ENCODE measurements at places on chromosomes 12 and 14.

GRCh38 chr12:87813476-87814234, 215.5 kb downstream of the C12orf50 start:
- DNase-seq: peak; percentile 47

DNA sequence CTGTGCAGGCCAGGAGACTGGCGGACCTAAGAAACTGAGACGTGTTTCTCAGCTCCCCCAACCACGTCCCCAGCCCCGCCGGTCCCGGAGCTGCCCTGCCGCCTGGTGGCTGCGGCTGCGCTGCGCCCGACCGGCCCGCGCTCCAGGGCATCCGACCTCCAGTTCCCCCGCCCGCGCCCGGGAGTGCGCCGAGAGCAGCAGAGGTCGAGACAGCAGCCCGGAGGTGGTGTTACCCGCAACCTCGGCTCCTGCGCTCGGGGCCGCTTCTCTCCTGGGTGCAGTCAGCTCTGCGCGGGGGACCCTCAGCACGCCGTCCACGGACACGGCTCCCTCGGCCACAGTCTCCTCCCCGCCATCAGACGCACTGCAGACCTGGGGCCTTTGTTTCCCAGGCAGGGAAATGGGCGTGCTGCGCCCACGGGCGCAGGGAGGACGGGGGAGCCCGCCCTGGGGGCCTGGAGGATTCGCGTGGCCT, 21.6 kb upstream of the GPR132 start:
- peak; percentile 75 for DNase-seq

DNA sequence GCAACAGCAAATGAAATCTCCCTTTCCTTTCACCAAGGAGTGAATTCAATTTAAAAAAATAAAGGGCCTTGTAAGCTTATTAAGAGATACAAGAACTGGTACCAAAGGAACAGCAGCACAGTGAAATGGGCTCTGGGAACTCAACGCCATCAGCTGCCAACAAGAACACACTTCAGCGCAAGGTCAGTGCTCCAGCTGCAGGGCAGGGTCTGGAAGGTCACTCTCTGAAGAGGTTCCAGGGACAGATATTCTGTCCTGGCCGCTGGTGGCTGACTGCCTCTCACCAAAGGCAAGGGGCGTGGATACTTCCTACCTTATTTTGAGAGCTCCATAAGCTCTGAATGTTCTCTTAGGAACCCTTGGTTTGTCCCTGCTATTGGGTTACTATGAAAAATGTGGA, 186.6 kb downstream of the CALM1 start:
- no peak for DNase-seq

DNA sequence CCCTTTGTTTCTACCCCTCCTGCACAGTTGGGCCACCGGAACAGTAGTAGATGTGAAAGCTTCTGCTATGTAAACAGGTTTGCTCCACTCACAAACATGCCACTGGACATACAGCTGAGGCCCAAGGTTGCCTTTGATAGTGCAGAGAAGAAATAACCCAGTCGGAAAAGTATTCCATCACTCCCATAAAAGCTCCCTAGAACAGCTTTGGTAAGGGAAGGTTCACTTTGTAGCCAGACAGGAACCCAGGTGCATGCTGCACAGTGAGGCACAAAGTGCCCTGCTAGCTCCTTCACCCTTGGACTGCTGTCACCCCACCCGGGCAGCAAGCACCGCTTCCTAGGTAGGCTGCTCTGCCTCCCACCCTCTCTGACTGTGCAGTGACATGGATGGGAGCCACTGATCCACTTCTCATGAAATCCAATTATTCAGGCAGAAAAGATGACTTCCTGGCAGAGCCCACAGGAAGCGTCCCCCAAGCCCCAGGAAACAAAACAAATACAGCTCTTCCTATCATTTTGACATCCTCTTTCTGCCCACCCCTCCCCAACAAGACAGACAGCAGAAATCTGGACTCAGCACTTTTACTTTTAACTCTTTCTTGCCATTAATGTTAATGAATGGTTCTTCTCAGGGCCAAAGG, 100.2 kb downstream of the SRGAP1 start:
- DNase-seq: no peak

DNA sequence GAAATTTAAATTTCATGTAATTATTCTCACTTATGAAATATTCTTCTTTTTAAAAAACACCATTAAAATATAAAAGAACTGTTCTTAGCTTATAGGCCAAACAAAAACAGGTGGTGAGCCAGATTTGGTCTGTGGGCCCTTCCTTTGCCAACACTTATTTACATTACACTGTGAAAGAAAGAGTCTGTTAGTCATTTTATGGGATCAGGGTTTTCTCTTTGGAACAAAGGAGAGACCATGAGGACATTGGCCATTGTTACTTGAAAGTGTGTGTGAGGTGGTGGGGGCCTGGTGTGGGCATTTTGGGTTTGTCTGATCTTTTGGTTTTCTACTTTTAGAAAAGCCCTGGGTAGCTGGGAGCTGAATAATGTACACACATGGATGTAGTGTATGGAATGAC, 62.7 kb downstream of the TTC6 start:
- DNase-seq: no peak

DNA sequence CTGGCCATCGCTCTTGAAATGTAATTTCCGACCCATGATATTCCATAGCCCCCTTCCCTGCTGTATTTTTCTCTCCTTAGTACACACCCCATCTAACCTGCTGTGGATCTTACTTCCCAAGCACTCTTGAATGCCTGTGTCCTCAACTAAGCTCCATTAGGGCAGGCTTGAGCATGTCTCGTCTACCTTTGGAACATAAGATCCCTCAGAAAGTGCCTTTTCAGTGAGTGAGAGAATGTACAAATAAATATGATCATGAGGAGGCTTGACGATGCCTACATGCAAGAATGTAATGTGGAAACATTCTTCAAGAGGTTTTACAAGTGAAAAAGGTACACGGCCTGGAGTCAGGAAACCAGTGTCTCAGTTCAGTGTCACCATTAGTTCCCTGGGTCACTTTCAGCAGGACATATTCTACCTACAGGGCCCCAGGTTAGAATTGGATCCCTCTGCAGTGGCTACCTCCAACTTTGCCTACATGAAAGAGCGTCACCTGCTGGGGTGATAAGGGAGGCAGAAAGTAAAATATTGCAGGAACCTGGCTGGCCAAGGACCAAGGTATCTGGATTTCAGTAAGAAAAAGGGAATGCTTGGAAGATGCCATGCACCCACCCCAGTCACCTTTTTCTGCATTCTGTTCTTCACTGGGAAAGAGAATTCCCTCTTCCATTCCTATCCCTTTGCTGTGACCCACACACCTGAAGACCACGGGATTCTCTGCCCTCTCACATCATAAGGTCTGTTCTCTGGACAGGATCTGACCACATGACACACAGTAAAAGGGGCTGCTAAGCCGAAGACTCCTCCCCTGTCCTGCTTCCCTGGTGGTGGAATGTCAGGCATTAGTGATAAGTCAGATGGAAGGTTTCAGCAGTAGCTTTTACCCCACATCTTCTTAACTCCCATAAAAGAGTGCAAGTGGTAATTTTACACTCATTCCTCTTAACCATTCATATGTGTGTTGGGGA, 24.6 kb upstream of the SERPINA1 start:
- DNase-seq: peak; percentile 24

- DNase-seq: no peak
These were observed 39.0 kb downstream of the LRRK2 start for GRCh38 chr12:40263616-40264409.

GRCh38 chr12:8609061-8609570, 3.5 kb downstream of the AICDA start:
- peak; percentile 72 for DNase-seq

- no peak for DNase-seq
These were observed 7.4 kb downstream of the PYGL start for GRCh38 chr14:50936882-50937281.

- DNase-seq: no peak
These were observed 101.8 kb upstream of the DYRK2 start for GRCh38 chr12:67546746-67547145.

GRCh38 chr12:2457933-2458414, 336.8 kb upstream of the FKBP4 start:
- no peak for DNase-seq

DNA sequence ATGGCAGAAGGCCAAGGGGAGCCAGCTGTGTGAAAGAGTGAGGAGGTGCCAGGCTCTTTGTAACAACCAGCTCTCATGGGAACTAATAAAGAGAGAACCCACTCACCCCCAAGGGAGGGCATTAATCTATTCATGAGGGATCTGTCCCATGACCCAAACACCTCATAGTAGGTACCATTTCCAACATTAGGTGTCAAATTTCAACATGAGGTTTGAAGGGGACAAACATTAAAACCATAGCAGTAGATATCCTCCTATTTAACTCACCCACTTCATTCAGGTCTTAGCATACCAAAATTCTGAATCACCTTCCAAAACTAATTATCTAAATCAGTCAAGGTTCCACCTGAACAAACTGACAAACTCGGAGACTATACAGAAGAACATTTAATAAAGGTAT, 75.3 kb downstream of the PPFIA2 start:
- no peak for DNase-seq

- no peak for DNase-seq
These were observed 183.1 kb upstream of the FBXO33 start for GRCh38 chr14:39615352-39615751.

DNA sequence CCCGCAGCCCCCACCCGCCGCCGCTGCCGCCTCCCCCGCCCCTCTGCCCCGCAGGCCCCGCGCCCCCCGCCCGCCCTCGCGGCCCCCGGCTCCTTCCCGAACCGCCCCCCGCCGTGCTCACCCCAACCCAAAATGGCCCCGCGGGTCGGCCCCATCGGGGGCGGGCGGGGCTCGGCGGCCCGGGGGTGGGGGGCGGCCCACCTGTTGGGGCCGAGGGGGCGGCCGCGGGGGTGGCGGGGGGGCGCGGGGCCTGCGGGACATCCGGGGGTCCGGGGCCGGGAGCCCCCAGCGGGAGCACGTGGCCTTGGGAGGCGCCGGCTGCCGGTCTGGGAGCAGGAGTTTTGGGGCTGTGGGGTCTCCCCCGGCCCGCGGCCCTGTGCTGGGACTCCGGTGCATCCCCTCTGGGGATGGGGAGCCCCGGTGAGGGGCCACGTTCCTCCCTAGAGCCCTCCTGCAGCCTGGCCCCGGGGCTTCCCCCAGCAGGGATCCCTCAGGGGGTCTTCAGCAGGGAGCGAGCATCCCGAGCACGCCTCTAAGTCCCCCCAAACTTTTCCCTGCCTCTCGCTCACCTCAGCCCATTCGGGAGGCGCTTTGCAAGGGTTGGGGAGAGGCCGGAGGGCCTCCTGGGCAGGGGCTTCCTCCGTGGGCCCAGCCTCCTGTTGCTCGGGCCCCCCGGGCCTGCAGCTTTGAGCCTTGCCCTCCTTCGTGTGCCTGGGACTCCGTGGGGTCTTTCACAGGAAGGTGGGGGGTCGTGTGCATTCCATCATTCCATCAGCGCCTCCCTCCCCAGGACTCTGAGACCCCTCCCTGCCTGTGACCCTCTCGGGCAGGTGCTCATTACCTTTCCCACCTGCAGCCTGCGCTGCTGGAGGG, 710 bp downstream of the MTA1 start:
- DNase-seq: no peak

DNA sequence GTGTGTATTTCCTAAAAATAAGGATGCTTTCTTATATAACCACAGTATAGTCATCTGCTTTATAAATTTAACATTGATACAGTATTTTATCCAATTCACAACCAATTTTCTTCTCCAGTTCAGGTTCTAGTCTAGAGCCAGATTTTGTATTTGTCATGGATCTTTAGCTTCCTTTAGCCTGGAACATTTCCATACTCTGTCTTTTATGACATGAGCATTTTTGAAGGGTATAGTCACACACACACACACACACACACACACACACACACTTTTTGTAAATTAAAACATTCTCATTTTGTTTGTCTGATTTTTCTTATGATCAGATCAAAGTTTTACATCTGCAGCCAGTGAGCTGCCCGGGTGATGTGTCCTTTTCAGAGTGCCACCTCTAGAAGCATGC, 25.4 kb downstream of the CGRRF1 start:
- peak; percentile 28 for DNase-seq

GRCh38 chr14:30153717-30154116, 226.1 kb upstream of the PRKD1 start:
- DNase-seq: peak; percentile 12

DNA sequence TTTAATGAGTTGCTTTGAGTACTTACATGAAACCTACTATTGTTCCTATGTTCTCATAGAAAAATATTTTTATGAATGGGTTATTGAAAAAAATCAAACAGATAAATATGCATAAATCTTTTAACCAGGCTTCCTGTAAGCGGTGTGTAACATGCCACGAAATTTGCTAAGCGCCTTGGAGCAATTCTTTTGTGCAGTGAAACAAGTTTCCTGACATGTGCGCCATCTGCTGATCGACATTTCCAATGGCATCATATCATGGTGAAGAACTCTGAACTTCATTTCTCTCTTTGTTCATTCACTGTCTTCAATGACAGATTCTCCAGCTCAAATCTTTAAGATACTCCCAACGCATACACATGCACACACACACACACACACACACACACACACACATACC, 145.6 kb upstream of the NAV3 start:
- peak; percentile 85 for DNase-seq

DNA sequence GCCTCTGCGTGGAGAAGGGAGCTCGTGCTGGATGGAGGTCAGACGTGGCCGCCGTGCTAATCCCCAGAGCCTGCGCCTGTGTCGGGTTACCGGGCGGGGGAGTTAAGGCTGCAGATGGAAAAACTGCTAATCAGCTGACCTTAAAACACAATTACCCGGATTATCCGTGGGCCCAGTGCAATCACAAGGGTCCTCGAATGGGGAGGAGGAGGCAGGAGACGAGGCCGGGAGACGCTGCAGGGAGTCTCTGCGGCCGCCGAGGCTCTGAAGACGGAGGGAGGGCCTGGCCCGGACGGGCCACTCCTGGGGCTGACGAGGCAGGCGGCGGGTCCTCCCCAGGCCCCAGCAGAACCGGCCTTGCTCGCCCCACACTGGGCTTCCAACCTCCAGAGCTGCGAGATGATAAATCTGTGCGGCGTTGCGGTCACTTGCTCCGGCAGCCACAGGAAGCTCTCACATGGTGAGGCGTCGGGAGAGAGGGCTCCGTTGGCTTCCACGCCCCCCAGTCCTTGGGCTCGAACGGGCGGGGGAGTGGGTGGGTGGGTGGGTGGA, 32.9 kb upstream of the FBRSL1 start:
- DNase-seq: no peak

DNA sequence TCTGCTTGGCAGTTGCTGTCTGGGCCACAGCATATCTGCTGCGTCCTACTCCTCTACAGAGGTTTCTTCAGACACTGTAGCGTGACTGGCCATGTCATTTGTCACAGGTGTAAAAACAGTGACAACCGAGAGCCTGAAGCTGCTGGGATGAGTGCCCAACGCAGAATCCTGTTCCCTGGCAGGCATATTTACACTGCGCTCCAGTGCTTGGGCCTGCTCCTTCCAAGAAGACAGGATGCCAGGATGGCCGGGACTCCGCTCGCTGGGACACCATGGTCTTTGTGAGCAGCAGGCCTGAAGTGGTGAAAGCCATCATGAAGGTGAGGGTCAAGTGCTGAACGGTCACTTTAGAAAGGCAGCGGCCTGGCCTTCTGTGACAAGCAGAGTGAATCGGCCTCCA, 171.4 kb downstream of the EMP1 start:
- DNase-seq: no peak

All from cardiac fibroblast (primary cell).